ENCODE measurements at places on chromosomes 5 and 9.

DNA sequence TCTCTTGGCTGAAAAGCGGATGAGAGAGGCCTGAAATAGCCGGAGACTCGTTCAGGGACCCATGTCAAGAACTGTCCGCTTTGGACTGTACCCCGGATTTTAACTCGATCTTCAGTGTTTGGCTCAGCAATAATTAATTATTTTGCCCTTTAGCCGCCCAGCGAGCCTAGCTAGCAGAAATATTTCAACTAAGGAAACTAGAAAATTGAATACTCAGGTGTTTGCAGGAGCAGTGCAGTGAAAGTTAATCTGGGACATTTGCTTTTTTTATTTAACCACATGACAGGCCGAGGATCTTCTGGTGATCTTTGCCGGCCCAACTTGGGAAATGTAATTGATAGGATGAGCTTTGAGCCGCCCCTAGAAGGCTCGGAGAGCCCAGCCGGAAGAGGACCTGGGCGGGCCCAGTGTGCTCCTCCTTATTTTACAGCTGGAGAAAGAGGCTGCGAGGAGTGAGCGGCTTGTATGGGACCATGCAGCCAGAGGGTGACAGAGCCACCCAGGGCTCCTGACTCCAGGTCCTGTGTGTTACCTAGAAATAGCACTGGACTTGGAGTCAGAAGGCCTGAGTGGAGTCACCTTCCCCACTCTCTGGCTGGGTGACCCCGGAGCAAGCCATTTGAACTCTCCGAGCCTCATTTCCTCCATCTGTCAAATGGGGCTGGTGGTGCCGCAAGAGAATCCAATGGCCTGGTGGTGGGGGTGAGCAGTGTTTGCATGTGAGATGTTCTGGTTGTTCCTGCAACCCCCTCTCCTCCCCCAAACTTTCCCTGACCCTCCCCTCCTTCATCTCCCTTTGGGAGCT is 2.4 kb downstream of the PPARGC1B start:
- DNase-seq = no peak

GRCh38 chr9:70085241-70085640 is 41.6 kb downstream of the MAMDC2 start:
- DNase-seq = no peak

- DNase-seq = no peak
Observed at GRCh38 chr9:126292736-126293521, 33.7 kb upstream of the MVB12B start.

DNA sequence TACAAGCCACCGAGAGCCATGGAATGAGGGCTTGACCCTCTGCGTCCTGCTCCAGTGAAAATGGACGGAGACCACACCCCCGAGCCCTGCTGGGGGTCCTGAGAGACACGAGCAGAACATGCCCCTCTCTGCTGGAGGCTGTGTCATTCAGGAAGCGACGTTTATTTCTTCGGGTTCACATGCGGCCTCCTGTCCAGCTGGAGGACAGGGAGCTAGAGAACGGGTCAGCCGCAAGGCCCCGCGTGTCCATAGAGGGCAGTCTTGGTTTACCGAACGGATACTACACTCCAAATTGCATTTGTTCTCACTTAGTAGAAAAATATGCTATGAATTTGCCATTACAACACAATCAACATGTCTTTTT is 36.1 kb downstream of the MRPL36 start:
- no peak for DNase-seq

- DNase-seq = no peak
Observed at GRCh38 chr9:80948066-80948465, 741.3 kb downstream of the TLE1 start.

DNA sequence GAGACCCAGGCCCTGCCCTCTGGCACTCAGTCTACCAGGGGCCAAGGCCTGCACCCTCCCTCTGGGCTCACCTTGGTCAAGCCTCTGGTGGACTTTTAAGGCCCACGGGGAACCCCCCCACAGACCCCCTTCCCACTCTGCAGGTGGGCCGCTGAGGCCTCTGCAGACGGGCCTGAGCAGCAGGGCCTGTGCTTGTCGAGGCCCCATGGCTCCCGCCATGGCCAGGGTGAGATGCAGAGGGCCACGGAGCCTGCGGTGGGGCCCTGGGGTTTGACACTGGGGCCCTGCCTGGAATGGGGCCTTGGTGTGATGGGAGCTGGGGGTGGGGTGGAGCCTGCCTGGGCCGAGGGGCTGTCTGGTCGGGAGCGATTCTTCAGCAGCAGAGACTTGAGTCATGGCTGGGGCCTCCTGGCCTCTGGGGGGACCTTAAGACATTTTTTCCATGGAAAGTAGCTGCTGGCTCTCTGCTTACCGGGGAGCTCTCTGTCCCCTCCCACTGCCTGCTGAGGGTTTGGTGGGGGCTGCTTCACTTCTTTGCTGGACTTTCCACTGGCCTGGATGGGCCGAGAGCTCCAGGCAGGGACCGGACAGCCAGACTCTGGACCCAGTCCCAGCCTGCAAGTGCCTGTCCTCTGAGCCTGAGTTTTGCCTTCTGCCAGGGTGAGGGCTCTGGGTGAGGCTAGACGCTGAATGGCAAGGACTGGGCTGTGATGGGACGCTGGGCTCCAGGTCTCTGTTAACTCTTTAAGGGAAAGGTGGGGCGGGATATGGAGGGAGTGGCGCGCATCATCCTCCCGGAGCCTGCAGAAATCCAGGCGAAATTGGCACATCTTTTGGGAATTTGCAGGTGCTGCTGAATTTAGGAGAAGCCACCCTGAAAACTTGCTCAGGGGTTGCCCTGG is 132.2 kb downstream of the RXRA start:
- DNase-seq = no peak

DNA sequence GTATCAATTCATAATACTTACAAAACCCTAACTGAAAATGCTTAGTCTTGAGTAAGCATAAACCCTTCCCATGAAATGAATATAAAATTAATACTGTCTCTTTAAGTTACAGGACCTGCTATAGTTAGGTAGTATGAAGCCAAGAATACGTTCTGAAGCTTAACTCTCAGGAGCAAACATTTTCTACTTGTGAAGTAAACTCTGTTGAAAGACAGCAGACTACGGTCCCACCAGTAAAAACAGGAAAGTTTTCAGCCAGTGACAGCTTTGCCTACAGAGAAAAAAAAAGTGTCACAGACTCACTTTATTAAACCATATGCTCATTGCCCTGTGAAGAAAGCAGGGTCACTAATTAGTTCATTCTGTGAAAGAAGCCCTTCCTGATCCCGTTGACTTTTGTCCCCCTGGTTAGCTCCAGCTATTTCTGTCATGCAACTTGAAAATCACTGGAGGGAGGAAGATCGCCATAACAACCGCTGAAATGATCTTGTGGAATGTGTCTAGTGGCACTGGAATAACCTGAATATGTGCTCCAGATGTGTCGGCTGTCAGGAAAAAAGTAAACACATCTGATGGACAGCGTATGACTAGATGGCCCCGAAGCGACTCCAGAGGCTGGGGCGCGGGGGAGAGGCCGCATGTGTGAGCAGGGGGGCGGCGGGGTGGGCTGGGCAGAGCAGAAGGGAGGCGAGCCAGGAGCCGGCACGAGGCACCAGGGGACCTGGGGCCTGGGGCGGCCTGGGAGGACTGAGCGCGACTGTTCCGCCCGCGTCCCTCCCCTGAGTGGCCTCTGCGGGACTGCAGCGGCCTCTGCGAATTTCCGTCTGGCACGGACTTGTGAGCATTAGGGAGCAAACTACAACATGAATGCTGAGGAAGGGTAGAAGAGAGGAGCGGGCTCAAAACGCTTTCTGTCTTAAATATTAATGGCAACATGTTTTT is 41.9 kb downstream of the BNC2 start:
- no peak for DNase-seq

- no peak for DNase-seq
Observed at GRCh38 chr5:56476487-56476856, 243.3 kb upstream of the ANKRD55 start.

GRCh38 chr9:26975728-26976707 is 19.8 kb downstream of the IFT74 start:
- DNase-seq = no peak

- no peak for DNase-seq
Observed at GRCh38 chr5:81226949-81227348, 6.2 kb upstream of the CKMT2 start.

- DNase-seq = no peak
Observed at GRCh38 chr5:66717455-66718373, 121.5 kb downstream of the MAST4 start.

GRCh38 chr9:68980341-68980914 is 33.5 kb downstream of the PRKACG start:
- no peak for DNase-seq

All from stimulated activated CD4-positive, alpha-beta T cell treated with anti-CD3 and anti-CD28 coated beads, Interleukin-1b, Interleukin-23, amount 100 ng/mL, for 24 hours (primary cell).